EH (cell line): ENCODE measurements at places on chromosomes 12 and 14.

- no peak for DNase-seq
These were observed 20.9 kb downstream of the PROX2 start for GRCh38 chr14:74855021-74855420.

- no peak for DNase-seq
These were observed 159.4 kb downstream of the SPTSSA start for GRCh38 chr14:34302654-34303053.

GRCh38 chr12:106113042-106113441 lies 25.7 kb downstream of the NUAK1 start:
- peak; percentile 79 for DNase-seq

DNA sequence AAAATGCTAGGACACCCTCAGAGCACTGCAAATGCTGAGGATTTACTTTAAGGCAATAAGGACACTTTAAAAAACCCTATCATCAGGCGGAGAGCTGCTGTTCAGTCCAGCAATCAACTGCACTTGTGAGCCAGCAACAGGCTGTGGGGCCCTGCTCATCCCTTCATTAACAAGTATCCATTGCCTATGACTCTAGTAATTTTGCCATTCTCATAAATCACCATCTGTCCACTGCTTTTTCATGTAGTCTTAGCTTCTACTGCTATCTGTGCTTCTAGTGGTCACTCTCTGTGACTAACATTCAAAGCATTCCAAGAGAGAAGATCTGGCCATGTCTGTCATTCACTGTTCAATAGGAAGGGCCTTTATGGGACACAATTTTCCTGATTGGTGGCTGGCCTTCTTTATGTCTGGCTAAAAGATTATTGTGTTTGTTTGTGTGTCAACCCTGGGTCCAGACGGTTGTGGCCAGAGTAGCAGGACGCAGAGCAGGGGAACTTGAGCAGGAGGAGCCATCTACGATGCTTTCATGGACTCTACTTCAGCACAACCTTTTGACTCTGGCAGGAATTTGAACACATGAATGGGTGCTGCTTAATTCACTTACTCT lies 3.6 kb upstream of the KRAS start:
- peak; percentile 78 for DNase-seq

DNA sequence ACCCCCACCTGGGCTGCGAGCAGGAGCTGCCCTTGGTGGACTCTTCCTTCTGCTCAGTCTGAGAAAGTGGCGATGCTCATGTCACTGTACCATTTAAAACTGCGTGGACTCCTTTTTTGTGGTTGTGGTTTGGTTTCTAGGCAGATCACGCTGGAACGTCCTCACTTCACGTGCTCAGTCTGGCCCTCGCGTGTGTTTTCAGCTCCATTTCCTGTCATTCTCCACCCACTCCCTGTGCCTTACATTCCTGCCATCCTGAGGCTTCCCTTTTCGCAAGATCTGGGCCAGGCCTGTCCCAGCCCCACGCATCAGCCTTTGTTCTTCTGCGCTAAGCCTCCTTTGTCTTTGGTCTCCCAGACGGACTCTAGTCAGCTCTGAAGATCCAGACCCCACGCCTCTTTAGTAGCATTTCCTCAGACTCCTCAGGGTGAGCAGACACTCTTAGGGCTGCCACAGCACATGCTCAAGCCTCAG lies 105.4 kb downstream of the FBXL14 start:
- DNase-seq, result peak; percentile 82

DNA sequence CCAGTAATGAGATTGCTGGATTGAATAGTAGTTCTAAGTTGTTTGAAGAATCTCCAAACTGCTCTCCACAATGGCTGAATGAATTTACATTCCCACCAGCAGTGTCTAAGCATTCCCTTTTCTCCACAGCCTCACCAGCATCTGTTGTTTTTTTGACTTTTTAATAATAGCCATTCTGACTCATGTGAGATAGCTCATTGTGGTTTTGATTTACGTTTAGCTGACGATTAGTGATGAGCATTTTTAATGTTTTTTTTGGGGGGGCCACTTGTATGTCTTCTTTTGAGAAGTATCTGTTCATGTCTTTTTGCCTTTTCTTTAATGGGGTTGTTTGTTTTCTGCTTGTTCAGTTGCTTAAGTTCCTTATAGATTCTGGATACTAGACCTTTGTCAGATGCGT lies 8.1 kb upstream of the SLC15A5 start:
- peak; percentile 21 for DNase-seq

- no peak for DNase-seq
These were observed 243.9 kb upstream of the ATXN7L3B start for GRCh38 chr12:74293689-74294131.

- DNase-seq, result no peak
These were observed 93.6 kb upstream of the TMTC2 start for GRCh38 chr12:82593143-82593542.

GRCh38 chr12:2833327-2833726 lies 1.5 kb downstream of the NRIP2 start:
- DNase-seq, result no peak

DNA sequence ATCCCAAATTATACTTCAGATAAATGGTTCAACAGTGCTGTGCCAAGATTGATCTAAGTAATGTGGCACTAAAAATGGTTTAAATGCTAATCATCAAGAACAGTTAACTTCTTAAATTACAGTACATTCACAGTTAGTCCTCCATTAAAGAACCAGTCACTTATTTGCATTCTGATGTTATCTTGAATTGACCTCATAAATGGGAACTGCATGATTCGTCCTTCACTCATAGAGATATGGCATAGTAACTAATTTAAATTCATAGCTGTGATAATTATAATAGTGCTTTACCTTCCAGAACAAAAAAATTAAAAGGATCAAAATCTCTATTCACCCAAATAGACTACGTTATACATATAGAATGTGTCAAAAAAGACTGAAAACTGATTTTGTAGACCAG lies 61.1 kb downstream of the COCH start:
- peak; percentile 37 for DNase-seq

- no peak for DNase-seq
These were observed 3.2 kb upstream of the SYNDIG1L start for GRCh38 chr14:74429221-74429691.

DNA sequence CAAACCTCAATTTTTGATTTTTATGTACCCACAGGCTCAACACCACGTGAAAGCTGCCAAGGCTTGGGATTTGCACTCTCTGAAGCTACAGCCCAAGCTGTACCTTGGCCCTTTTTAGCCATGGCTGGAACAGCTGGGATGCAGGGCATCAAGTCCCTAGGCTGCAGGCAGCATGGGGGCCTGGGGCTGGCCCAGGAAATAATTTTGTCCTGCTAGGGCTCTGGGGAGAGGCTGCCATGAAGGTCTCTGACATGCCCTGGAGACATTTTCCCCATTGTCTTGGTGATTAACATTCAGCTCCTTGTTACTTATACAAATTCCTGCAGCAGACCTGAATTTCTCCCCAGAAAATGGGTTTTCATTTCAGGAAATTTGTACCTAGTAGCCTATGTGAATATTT lies 103.7 kb downstream of the SCAF11 start:
- no peak for DNase-seq

- no peak for DNase-seq
These were observed 295.6 kb downstream of the DPF3 start for GRCh38 chr14:72598306-72598705.

DNA sequence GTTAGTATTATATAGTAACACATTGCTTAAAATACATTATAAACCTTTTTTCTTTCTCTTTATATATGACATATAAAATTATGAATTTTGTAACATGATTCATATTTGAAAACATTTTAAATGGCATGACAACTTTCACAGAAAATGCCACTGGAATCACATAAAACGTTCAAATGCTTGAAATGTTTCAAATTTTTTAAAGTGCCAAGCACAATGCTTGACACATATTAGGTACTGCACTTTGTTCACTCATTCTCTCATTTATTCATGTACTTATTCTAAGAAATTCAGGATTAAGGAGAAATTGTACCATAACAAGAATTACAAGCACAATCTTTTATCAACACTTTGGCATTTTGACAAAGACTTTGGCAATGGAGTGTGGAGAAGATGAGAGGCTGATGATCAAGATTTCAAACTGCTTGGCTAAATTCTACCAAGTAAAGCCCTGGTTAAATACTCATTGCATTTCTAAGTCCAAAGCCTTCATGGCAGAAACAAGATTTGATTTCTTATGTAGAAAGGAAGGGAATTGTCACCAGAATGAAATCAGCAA lies 232.2 kb downstream of the C12orf50 start:
- no peak for DNase-seq

- DNase-seq, result no peak
These were observed 710 bp downstream of the MTA1 start for GRCh38 chr14:105420101-105420973.

GRCh38 chr12:3837049-3837448 lies 36.1 kb downstream of the PARP11 start:
- DNase-seq, result no peak

DNA sequence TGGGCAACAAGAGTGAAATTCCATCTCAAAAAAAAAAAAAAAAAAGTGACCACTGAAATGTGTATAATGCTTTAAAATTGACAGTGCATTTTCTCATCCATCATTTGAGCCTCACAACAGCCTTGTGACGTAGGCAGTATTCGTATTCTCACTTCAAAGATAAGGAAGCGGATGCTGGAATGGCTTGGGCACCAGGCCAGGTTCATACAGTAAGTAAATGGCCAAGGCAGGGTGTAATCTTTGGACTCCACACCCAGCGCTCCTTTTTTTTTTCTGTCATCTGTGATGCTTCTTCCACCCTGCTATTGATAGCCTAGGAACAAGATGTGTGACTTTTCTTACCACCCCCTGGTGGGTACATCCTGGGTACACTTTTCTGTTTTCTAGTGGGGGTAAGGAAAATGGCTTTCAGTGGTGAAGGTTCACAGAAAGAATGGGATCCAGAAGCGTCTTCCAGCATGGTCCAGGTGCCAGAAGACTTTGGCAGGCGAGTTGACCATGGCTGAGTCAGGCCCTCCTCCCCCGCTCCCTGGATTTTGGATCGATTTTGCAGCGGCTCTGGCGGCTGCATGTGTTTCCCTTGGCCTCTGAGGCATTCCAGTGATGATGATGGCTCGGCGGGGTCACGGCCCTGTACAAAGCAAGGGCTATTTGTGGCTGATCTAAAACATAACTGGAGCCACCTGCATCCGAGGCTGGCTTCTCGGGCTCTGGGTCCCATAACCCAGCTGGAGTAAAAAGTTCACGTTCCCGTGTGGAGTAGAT lies 110.6 kb downstream of the CACNA1C start:
- DNase-seq, result peak; percentile 38

GRCh38 chr12:1777798-1778197 lies 42.6 kb upstream of the LRTM2 start:
- DNase-seq, result peak; percentile 90

DNA sequence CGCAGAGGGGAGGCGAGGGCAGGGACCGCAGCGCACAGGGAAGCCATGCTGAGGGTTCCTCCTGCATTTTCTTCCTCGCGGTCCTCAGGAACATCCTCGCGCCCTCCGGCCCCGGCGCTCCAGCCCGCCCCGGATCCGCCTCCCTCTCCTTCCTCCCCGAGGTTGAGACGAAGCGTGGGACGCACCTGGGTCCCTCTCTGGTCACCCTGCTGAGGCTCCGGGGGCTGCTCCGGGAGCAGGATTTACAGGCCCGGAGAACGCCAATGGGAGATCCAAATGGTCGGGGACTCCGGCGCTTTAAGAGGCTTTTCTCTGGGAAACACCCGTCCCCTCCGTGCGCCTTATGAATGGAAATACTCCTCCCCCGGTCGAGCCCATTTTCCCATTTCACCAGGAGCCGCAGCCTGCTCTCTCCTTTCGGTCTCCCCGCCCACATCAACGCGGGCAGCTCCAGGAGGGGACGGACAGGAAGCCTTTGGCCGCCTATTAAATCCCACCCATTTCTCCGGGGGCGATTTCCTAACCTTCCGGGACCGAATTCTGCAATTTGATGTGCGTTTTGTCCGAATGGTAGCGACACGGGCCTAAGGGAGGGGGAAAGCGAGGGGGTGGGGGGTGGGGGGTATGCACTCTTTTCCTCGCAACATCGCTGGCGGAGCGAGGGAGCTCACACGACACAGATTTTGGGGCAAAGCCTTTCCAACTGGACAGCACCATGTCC lies at the start of gene UNC79:
UNC79 (plus strand) TSS at position 625 of the 721 bp plus-strand sequence; CDS start at position 716, 91 bp downstream.
- no peak for DNase-seq

- DNase-seq, result no peak
These were observed 486.2 kb downstream of the NELL2 start for GRCh38 chr12:44389896-44390295.

- no peak for DNase-seq
These were observed 51.2 kb downstream of the GALNT8 start for GRCh38 chr12:4771172-4771959.

DNA sequence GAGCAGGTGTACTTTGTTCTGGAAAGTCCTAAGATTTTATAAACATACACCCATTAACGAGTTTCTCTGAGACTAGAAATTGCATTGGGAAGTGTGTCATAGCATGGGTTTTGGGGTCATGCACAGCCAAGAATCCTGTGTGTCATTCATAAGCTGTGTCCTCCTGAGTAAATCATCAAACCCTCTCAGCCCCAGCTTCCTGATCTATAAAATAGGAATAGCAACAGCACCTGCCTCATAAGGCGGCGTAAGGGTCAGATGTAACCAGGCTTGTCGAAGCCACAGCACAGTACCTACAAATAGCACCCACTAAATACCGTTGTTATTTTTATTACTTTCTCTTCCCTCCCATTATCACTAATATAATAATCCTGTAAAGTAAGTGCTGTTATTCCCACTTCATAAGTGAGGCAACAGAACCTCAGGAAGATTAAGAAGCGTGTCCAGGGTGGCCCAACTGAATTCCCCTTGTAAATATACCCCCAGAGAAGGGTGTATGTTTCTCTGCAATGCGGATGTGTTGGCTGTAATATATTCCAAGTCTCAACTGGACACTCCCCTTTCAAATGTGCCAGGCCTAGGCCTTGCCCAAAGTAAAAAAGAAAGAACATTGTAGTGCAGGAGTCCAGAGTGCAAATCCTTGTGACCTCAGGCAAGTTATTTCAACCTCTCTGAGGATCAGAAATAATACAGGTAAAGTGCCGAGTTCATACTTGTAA lies 188.3 kb upstream of the BCL2L14 start:
- DNase-seq, result peak; percentile 16

- no peak for DNase-seq
These were observed 117.2 kb downstream of the CALM1 start for GRCh38 chr14:90514015-90514398.

GRCh38 chr12:92445253-92446082 lies 257.3 kb upstream of the PLEKHG7 start:
- no peak for DNase-seq

DNA sequence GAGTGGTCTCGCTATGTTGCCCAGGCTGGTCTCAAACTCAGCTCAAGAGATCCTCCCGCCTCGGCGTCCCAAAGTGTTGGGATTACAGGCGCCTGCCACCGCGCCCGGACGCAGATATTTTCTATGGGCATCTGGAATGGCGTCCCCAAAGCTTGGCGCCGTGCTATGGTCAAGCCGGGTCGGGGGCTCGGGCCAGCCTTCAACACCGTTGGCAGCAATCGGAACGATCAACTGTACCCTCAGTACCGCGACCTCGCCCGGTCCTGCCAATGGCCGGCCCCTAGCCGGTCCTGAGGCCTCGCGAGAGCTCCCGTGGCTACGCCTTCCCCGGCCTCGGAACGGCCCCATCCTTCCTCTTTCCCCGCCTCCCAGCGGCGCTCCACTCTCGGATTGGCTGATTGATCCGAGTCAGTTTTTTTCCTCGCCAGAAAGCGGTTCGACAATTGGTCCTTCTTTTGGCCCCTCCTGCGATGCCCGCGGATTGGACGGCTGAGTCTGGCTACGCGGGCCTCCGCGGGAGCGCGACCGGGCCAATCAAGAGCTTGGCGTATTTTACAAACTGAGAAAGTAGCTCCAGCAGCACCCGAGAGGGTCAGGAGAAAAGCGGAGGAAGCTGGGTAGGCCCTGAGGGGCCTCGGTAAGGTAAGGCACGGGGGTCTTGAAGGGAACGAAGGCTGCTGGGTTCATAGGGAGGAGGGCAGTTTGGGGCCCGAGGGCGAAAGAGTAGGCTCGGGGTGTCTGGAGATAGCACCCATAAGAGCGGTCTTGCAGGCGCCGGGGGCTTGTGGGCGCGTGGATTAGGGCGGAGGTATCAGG lies at the start of gene TROAP:
TROAP (plus strand) TSS at position 548 of the 816 bp plus-strand sequence. CDS start 354 bp downstream, outside the sequence.
- DNase-seq, result peak; percentile 99
